ENCODE measurements at places on chromosomes 3 and 15.

GRCh38 chr3:193776626-193777358 is 183.8 kb downstream of the OPA1 start:
- DNase-seq, result no peak

- DNase-seq, result no peak
Measured at GRCh38 chr15:68561171-68561900, 17.5 kb upstream of the CORO2B start.

- no peak for DNase-seq
Measured at GRCh38 chr3:21425715-21426114, 325.3 kb downstream of the ZNF385D start.

DNA sequence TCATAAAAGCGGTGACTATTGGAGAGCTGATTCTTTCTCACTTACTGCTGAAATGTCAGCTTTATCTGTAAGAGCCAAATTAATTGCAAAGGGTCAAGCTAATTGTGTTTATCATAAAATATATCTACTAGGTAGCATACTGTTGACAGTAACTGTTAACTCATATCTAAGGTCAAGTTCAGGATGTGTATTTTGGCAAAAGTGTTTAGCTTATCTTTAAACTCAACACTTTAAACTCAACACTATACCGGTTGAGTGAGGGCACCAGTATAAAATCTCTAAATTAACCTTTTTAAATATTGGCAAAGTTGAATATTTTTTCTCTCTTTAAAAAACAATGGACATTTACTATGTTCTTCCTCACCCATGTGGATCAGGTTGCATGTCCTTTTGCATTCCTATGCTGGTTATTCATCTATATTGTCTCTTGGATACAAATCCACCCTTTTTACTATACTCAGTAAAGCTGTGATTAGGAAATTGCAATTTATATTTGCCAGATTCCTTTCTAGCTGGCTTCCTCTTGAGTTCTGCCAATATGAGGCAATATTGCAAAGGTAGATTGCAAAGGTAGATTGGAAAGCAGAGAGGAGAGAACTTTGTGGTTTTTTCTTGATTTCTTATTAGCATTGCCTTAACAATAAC is 344.6 kb upstream of the DCBLD2 start:
- no peak for DNase-seq

Data from cortex of kidney (tissue), 1 donor.